ENCODE measurements at places on chromosomes 6 and 20.
A peak's percentile ranks its signal among the peaks of the same experiment; 100 is the strongest.

GRCh38 chr6:56799989-56800388 is 154.9 kb upstream of the BEND6 start:
- no peak for DNase-seq

DNA sequence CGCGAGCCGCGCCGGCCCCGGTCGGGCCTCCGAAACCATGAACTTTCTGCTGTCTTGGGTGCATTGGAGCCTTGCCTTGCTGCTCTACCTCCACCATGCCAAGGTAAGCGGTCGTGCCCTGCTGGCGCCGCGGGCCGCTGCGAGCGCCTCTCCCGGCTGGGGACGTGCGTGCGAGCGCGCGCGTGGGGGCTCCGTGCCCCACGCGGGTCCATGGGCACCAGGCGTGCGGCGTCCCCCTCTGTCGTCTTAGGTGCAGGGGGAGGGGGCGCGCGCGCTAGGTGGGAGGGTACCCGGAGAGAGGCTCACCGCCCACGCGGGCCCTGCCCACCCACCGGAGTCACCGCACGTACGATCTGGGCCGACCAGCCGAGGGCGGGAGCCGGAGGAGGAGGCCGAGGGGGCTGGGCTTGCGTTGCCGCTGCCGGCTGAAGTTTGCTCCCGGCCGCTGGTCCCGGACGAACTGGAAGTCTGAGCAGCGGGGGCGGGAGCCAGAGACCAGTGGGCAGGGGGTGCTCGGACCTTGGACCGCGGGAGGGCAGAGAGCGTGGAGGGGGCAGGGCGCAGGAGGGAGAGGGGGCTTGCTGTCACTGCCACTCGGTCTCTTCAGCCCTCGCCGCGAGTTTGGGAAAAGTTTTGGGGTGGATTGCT is 1.3 kb downstream of the VEGFA start:
- no peak for DNase-seq

DNA sequence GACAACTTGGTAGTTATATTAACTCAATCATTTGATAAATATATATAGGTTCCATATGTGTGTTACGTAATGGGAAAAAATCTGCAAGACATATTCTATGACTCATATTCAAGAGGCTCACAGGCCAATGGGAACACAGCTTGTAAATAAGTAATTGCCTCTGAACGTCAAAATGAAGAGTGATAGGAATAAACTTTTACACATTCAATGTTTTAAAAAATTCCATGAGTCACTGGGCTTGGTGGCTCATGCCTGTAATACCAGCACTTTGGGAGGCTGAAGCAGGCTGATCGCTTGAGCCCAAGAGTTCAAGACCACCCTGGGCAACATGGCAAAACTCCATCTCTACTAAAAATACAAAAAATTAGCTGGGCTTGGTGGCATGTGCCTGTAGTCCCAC is 209.4 kb upstream of the MCHR2 start:
- no peak for DNase-seq

DNA sequence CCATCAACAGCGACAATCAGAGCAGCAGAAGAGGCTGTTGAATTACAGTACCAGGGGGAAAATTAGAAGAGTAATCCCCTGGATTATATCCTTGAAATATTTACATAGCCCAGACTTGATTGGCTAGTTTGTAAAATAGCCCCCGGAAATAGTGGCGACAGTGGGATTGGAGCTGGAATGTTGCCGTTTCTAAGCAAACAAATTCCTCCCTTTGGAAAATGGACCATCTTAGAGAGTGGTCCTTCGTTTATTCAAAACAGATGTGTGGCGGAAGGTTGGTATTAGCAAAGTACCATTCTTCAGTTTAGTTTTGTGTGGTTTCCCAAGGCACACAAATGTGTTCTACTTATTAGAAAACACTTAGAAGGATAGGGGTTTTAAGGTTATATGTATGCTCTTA is 4.5 kb upstream of the EPB41L2 start:
- DNase-seq, result no peak

- DNase-seq, result no peak
Observed at GRCh38 chr6:112114577-112115223, 27.3 kb downstream of the FAM229B start.

- peak; percentile 92 for DNase-seq
Observed at GRCh38 chr20:63835021-63835858, 4.2 kb upstream of the ZBTB46 start.

- no peak for DNase-seq
Observed at GRCh38 chr20:52801628-52802006, 170.5 kb upstream of the TSHZ2 start.

DNA sequence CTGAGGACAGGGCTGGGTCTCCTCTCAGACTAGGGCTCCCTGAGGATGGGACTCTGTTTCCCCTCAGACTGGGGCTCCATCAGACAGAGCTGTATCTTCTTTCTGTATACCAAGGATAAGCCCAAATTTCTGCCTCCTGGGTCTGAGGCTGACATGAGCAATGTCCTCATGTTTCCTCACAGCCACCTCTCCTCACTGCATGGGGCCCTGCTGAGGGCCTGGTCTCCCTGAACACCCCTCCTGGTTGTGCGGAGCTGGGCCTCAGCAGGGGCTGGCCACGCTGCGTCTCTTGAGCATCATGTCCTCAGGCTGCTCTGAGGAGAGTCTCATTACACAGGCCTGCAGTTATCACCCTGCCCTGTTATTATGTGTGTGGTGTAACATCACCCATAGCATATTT is 144.6 kb downstream of the LRFN2 start:
- no peak for DNase-seq

DNA sequence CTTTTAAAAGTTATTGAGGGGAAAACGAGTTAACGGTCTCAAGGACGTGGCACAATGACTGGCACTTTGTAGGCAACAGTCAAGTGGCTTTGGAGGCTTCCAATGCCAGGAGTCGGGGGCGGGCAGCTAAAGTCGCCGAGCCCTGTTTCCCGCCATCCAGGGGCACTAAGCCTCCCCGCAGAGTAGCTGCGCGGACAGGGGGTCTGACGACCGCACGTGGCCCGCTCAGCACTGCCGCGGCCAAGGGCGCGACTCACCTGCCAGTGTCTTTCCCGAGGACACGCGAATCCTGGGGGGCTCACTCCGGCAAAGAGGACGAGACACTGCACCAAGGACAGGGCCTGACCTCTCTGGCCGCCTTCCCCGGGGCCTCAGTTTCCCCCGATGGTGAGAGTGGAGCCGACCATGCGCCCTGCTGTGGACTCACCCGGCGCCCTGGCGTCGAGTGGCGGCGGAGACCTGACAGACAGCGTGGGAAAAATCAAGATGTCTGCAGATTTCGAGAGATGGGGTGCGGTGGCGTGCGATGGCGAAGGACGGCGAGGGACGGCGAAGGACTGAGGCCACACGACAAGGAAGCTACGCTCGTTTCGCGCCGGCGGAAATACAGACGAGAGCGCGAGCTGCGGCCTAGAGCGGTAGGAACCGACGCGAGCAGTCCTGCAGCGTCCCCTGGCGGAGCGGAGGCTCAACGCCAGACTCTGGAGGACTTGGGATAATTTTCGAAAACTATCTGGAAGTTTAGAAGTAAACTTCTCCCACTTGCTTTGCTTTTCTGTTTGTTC is at the start of gene SNHG17:
Gene SNHG17, minus strand, starts transcription at position 559 of the 785 bp plus-strand sequence.
- DNase-seq, result peak; percentile 94

GRCh38 chr20:56781108-56781739 is 152.1 kb downstream of the TFAP2C start:
- DNase-seq, result no peak

- no peak for DNase-seq
Observed at GRCh38 chr20:3874194-3874844, 14.9 kb upstream of the PANK2 start.

DNA sequence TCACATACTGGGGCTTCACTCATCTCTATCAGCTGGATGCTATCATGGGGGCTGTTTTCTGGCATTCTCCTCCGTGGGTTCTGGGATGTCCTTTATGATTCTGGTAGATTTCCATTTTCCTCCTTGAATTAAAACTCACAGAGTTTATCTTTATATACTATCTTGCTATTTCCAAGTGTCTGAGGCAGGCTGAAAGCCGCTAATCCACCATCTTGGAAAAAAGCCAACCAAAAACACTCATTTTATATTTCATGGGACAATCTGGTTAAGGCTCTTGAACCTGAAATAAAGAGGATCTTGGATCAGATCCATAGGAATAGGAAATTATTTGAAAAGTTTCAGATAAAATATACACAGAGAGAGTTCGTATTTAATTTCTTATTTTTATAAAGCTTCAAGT is 86.0 kb downstream of the AFG1L start:
- DNase-seq, result no peak

DNA sequence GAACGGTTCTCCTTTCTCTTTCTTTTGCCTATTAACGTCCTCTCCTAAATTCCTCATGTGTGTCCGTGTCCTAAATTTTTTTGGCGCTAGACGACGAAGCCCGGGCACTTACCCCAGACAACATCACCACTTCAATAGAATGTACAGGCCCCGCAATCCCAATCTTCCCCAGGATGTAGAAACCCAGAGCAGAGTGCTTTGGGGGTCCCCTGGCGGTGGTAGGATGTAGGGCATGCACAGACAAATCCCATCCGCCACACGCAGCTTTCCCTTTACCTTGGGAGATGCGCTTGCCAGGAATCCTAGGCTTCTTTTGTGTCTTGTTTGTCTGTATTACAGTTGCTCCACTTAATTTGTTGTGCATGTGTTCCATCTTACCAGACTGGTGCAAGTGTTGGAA is 417.3 kb upstream of the ARID1B start:
- DNase-seq, result peak; percentile 16

DNA sequence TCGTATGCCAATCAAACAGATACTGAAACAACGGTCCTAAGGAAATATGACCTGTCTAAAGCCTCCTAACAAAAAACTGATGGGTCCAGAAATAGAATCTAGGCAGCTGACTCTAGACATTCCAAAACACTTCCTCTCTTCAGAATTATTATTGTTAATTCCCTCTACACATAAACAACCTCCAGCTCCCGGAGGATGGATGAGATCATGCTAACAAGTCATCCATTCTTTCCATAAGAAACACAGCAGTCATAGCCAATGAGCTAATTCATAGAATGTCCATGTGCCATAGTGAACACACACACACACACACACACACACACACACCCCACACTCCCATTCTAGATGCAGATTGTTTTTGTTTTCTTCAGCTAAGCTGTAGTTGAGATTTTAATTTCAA is 44.3 kb downstream of the HDGFL1 start:
- DNase-seq, result no peak

GRCh38 chr6:73152556-73152955 is 72.7 kb downstream of the KHDC1L start:
- DNase-seq, result no peak

GRCh38 chr20:33645072-33645358 is 17.1 kb upstream of the C20orf144 start:
- no peak for DNase-seq

GRCh38 chr6:87723170-87724078 is 21.4 kb upstream of the AKIRIN2 start:
- peak; percentile 63 for DNase-seq

- DNase-seq, result no peak
Observed at GRCh38 chr6:11078266-11078665, 15.4 kb upstream of the SMIM13 start.

DNA sequence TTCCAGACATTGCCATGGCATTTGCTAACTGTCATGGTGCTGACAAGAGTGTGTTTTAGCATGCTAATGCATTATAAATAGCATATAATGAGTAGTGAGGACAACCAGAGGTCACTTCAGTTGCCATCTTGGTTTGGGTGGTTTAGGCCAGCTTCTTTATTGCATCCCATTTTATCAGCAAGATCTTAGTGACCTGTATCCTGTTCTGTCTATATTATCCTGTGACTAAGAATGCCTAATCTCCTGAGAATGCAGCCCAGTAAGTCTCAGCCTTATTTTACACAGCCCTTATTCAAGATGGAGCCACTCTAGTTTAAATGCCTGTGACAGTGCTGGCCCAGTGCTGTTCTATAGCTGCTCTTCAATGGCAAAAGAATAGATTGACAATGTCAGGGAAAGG is 781.0 kb upstream of the ADGRB3 start:
- no peak for DNase-seq

DNA sequence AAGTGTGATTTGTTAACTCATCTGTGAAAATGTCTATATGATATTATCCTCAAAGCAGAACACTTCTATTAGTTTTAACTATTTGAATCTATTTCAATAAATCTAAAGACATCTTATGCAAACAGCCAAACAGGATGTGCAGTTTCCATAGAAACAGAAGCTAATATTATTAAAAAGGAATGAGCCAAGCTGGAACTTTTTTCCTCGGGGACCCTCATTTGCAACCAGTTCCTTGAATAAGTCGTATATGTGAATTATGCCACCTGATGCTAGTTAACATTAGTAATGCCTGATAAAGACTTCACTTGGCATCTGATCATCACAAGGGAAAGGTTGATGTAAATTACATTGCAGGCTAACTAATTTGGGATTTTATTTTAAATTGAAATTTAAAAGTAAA is 216.9 kb upstream of the SMLR1 start:
- DNase-seq, result no peak

DNA sequence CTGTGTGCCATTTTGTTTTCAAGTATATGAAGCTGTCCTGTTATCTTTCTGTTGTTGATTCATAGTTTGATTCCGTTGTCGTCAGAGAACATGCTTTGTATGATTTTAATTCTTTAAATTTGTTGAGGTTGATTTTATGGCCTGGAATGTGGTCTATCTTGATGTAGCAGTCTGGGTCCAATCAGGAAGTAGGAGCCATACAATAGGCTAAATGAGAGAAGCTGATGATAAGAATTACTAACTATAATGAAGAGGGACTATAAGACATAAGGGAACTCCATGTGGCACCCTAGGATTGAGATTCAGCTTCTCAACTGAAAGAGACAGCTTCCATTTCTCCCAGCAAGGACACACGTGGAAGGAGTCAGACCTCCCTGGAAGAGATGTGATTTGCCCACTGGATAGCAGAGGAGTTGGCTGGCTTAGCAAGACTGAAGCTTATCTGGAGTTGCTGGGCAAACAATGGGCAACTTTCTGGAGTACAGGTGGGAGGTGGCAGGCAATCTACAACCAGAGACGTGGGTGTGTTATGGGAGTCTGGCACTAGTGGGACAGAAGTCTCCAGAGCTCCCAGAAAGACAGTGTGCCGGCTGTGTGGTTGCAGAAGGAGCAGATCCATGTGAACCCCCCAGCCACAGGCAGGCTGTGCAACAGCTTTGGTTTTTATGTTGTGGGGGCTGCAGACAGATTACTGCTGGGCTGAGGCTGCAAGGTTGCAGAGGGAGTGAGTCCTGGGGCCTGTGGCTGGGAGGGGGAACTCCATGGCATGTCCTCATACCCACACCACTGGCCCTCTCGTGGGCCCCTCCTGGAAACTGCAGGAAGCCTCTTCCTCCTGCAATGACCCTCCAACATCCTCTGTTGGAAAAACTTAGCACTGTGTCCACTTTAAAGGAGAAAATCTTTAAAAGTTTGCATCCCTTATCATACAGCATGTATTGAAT is 7.1 kb downstream of the ZNF831 start:
- DNase-seq, result no peak

DNA sequence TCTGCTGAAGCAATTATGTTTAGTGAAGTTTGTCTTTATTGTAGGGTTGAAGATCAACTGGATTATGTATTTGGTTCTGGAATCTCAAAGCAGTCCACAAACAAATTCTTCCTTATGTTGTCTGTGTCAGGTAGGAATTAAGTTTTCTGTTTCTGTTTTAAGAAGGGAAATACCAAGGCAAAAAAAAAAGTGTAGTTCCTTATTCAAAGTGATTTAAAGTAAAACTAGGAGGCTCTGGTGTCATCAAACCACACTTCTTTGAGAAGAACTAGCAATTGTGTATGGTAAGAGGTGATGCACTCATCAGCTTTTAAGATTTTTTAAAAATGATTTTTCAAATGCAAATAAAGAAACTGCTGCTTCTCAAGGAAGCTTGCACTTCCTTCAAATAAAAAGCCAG is 1.9 kb downstream of the FAM135A start:
- DNase-seq, result no peak

Data from NT2/D1 (cell line).